NCI-H524 treated with DMSO at 0.1 percent for 48 hours (cell line): ENCODE measurements at places on chromosomes 7 and 10.
A peak's percentile ranks its signal among the peaks of the same experiment; 100 is the strongest.

DNA sequence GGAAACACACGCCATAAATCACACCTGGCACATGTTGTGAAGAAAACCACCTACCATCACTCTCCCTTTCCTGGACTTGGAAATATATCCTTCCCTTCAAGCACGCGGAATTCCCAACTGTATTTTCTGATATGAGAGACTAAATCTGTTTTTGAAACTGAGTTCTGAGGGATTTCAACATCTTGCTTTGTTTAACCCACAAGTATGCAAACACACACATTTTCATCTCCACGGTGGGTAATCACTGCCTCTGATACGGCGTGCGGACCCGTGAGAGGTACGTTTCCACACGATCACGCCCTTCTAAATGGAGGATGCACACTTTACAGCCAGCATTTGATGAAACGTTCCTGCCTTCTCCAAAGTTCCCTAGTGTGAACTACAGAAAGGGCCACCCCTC is 83.4 kb downstream of the ZRANB1 start:
- no peak for DNase-seq

DNA sequence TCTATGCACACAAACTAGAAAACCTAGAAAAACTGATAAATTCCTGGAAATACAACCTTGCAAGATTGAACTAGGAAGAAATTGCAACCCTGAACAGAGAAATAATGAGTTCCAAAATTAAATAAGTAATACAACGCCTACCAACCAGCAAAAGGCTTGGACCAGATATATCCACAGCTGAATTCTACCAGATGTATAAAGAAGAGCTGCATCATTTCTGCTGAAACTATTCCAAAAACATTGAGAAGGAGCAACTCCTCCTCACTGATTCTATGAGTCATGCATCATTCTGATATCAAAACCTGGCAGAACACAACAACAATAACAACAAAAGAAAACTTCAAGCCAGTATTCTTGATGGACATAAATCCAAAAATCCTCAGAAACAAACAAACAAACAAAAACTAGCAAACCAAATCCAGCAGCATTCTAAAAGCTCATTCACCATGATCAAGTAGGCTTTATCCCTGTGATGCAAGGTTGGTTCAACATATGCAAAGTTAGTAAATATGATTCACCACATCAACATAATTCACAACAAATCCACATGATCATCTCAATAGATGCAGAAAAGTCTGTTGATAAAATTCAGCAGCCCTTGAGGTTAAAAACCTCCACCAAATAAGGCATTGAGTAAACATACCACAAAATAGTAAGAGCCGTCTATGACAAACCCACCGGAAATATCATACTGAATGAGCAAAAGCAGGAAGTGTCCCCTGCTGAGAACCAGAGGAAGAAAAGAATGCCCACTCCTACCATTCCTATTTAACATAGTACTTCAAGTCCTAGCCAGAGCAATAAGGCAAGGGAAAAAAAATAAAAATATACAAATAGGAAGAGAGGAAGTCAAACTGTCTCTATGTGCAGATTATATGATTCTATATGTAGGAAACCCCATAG is 98.2 kb downstream of the PCDH15 start:
- DNase-seq = no peak

DNA sequence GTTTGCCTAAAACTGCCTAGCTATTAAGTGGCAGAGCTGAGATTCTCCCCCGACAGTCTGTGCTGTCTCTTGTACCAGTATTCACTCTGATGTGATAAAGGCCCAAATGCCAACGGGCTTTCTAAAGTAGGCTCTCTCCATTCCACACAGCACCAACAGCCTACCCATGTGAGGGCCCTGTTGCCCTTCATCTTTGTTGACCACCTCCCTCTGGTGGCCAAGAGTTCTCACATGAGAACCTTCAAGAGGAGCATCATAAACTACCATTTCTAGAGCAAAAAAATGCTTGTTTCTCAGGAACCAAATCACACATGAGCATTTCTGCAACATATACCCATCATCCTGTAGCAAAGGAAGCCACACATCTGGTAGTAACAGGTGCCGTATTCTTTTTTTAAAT is 185.8 kb downstream of the GRM8 start:
- DNase-seq = peak; percentile 63

DNA sequence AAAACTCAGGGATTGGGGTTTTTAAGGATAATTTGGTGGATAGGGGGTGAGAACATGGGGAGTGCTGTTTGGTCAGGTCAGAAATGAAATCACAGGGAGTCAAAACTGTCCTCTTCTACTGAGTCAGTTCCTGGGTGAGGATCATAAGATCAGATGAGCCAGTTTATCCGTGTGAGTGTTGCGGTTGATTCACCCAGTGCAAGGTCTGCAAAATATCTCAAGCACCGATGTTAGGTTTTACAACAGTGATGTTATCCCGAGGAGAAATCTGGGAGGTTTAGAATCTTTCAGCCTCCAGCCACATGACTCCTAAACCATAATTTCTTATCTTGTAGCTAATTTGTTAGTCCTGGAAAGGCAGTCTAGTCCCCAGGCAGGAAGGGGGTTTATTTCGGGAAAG is 31.7 kb upstream of the AGR2 start:
- no peak for DNase-seq

GRCh38 chr7:123143252-123144006 is 56.3 kb downstream of the SLC13A1 start:
- DNase-seq = no peak

DNA sequence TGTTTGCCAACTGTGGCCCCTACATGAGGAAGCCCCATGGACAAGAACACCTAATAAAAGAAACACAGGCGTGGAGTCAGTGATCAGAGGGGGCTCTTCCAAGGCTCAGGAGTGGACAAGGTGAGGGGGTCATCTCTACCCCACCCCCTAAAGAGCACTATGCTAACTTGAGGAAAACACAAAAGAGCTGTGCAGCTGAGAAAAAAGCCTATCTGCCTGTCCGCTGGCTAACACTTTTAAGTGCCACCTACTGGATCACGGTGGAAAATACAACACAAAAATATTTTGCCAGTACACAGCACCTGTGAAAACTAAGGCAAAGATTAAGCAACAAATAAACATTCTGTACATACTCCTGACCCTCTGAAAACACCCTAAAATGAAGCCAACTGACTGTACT is 53.1 kb upstream of the COBL start:
- no peak for DNase-seq

DNA sequence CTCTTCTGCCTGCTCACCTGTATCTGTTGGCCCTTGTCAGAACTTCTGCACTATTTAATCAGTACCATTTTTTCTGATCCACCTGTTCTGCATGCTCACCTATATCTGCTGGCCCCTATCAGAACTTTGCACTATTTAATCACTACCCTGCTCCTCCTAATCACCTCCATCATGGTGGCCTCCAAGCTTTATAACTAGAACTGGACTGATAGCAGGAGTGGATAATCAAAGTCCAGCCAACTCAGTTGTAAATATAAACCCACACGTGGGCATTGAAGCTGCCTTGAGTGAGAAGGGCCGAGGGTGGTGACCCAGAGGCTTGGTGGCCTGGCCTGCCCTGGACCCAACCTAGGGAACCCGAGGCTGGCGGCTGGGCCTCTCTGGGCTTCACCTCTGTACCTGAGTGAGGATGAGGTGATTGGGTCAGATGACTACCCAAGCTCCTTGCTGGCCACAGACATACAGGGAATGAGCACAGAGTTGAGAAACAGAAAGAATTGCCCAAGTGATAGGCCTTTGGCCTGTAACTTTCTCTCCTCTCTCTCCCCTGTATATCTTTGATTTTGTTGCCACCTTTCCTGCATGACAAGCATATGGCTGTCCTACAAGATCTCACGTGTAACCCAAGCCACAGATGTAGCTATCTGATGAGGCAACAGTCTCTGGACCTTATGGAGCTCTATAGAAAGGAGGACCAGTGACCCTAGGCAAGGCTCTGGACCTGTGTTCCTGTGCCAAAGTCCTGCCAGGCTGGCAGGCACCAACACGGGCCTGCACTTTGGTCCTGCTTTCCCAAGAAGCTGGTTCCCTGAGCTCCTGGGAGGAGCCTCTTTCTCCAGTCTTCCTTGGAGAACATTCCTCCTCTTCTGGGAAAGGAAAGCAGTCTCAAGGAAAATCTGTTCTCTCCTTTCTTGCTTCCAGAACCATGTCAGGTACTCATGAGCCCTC is 23.4 kb upstream of the FAM3C start:
- DNase-seq = no peak

- no peak for DNase-seq
Measured at GRCh38 chr7:102230593-102230992, 56.1 kb upstream of the SH2B2 start.

DNA sequence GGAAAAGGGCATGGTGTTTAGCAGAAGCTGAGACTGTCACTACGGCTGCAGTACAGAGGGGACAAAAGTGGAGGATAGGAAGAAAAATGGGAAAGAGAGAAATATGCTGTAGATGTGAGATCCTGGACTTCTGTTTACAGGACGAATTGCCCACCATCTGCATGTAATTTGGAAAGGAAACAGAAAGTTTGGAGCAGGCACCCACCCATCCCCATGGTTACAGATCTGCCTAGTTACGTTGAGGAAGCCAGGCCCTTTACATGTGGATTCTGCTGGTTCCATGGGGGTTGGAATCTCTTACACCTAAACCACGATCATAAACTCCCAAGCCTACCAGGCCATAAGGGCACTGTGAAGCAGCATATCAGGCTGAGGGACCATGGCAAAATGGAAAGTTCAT is 84.3 kb downstream of the WDFY4 start:
- no peak for DNase-seq

DNA sequence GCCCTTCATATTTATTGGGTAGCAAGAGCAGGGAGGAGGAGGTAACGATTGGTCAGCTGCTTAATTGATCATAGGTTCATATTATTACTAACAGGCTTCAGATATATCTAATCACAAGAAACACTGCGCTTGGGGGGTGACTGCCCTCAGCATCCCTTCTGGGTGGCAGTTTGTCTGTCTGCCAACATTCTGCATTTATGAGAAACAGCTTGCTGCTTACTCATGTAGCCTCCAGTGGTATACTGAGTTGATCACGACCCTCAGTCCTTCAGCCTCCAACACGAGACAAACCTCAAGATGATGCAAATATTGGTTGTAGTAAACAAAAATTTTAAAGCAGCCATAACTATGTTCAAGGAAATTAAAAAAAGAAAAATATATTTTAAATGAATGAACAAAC is 657.8 kb upstream of the PHF14 start:
- no peak for DNase-seq

GRCh38 chr10:106023329-106023728 is 1141.2 kb downstream of the SORCS1 start:
- no peak for DNase-seq

DNA sequence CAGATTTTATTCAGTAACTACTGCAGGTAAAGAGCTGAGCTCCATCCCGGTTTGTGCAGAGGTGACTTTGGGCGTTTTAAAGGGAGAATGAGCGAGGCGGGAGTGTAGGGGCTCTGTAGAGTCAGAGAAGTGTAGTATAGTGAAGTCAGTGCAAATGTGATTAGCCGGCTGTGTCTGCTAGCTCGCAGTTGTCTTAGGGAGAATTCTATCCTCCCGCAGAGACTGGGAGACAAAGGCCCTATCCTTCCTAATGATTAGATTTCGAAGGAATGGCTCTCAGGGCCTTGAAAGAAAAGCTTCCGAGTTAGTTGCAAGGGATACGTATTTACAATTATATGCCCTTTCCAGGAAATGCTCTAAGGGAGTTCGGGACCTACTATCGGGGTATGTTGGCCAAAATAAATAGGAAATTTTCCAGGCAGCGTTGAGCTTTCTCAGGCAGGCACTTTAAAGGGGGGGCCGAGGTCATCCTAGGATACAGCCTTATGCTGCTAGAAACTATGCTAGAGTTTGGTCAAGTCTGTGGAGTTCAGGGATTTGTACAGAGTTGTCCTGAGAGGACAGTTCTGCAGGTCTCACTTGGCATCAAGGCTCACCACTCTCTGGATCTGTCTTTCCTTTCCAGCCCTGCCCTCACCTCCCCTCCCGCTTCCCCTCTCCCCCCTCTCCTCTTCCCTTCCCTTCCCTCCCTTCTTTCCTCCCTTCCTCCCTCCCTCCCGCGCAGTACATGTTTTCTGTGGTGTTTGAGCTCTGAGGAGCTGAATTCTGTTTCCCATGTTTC is 825 bp downstream of the MRPL32 start:
- DNase-seq = no peak

DNA sequence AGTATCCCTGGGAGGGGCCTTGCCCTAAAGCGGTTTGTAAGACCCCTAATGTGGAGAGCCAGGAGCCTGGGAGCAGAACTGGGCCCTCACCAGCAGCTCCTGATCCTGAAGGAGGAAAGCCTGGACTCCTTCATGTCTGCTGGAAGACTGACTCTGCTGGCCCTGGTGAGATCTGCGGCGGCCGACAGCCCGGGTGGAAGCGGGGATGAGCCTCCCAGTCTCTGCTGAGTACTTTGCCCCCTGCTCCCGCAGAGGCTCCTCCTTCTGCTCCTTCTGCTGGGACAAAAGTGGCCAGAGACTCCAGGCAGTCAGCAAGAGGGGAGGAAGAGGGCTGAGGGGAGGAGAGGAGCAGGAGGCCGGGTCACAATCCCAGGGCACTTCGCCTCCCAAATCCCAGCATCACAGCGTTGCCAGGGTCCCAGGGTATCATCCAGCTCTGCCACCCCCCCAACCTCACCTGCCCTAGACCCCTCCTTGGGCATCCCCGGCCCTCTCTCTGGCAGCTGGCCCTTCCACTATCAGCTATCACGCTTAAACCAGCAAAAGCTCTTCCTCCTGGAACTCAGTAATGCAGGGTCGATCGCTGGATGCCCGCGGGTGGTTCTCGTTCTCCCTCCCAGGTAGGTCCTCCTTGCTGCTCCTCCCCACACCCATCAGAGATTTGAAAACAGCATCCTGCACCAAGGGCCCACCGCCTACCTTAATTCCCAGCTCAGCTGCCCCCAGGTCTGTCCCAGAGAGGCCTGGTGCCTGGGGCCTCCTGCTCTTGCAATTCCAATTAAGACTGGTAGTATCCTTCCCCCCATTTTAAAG is 7.9 kb downstream of the TBATA start:
- DNase-seq = no peak

DNA sequence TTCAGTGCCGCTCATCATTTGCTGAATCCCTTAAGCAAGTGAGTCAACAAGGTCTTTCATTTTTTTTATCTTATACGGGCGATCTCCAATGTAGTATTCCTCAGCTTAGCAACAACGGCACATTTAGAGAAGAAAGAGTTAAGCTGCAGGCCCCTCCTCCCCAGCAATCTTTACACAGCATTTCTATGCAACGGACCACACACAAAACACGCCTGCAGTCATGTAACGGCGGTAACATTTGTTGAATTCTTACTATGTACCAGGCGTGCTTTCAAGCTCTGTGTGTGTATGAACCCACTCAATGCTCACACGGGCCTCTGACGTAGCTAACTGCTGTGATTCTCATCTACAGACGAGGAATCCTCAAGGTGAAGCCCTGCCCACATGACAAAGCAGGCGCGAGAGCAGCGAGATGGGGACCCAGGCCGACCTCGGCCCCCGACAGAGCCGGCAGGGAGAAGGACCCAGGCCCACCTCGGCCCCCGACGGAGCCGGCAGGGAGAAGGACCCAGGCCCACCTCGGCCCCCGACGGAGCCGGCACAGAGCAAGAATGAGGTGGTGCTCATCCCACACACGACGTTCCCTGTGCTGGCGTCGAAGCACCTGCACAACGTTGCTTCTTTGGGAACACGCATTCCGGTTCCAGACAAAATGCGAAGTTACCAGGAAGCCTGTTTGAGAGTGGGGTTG is 240.7 kb downstream of the ZMYND11 start:
- DNase-seq = no peak

- no peak for DNase-seq
Measured at GRCh38 chr7:87127019-87127418, 25.2 kb upstream of the DMTF1 start.
